ENCODE measurements at places on chromosomes 6 and 20. TPM values are rescaled to one million over a fixed set of nuclear protein-coding genes. Genes with fewer than 3 reads are reported as not detected.
A peak's percentile ranks its signal among the peaks of the same experiment; 100 is the strongest.

GRCh38 chr6:3405679-3406078 is 51.2 kb downstream of the SLC22A23 start:
- DNase-seq: no peak

- DNase-seq: no peak
These were observed 72.1 kb downstream of the RSPO3 start for GRCh38 chr6:127190552-127190951.

DNA sequence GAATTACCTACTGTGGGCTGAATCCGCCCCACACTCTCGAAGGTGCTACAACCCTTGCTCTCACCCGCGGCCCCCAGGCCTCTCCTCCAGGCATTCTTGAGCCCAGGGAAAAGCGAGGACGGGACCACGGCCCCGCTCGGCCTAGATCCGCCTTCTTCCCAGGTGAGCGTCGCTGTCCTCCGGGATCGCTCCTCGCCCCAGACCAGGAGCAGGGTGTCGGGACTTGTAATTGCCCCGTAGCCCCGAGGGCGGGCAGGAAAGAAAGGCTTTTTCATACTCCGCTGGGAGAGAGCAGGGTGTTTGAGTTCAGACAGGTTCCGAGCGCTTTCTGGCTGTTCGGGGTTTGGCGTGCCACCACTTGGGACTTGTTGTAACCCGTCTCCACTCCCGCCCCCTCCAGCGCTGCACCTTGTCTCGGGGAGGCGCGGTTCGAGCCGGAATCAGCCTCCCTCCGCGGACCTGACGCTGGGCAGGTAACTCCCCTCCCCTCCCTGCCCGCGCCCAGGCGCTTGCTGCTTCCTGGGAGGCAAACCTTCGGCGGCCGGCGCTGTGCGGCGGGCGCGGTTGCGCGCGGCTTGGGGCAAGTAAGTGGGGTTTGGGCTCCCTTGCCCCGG is at the start of gene FAM83B:
TSS of gene FAM83B (plus strand) at position 529 of the 614 bp plus-strand sequence. CDS start 23,476 bp downstream, outside the sequence.
- no peak for DNase-seq

DNA sequence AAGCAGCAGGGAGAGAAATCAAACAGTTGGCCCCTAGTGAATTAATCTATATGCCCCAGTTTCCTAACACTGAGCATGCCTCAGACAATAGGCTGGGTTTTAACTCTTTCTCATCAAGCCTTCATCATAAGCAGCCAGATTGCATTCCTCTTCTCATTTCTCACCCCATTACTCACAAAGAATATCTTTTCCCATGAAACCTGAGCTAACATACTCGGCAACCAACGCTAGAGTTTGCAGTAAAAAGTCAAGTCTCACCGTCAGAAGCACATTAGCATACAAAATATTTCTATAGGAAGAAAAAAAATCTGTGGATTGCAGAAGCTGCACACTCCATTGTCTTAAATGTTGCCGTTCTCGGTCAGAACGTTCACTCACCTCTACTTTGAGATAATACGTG is 429.9 kb upstream of the ARID1B start:
- DNase-seq: no peak

- DNase-seq: no peak
These were observed 193.2 kb downstream of the TBC1D7 start for GRCh38 chr6:13135152-13135551.

The CGA gene
- 2.6 TPM for polyA plus RNA-seq

GRCh38 chr6:112956696-112957535 is 609.8 kb downstream of the RFPL4B start:
- DNase-seq: peak; percentile 89

GRCh38 chr6:136613477-136613876 is 63.3 kb upstream of the MAP7 start:
- no peak for DNase-seq

The ATP6V1G2 gene
- 9.4 TPM for polyA plus RNA-seq

The WFDC10B gene
- not detected for polyA plus RNA-seq

The HAO1 gene
- polyA plus RNA-seq: 0.22 TPM

- no peak for DNase-seq
These were observed 94.4 kb upstream of the CD93 start for GRCh38 chr20:23180451-23180921.

The HLA-E gene
- 105 TPM for polyA plus RNA-seq

The SCRT2 gene
- polyA plus RNA-seq: not detected

- no peak for DNase-seq
These were observed 58.9 kb downstream of the RREB1 start for GRCh38 chr6:7166410-7167293.

DNA sequence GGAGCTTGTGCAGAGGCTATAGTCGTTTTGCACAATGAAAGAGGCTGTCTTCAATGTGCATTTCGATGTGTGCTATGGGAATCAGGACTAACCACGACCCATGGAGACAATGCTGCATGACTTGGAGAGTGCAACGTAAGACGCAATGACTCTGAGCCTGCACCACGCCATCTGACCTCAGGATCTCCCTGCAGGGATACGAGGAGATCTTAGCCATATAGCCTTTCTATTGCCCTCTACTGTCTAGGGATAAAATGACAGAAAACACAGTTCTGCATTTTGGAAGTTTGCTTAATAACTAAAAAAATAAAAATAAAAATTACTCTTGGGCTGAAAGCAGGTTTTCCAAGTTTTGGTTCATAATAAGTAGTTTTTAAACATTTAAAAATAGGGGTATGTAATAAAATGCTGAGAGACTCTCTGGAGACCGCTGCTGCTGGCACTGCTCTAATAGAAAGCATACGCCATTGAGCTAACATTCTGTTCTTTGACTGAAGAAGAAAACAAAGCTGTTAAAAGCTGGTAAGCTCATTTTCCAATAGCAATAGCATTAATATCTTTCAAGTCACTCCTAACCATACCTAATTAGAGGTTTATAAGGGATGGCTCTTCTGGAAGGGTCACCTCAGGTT is 87.2 kb downstream of the PDE7B start:
- no peak for DNase-seq

GRCh38 chr6:7261852-7262461 is 51.0 kb downstream of the SSR1 start:
- DNase-seq: no peak

GRCh38 chr6:137975188-137975940 is 108.3 kb downstream of the TNFAIP3 start:
- no peak for DNase-seq

- DNase-seq: no peak
These were observed 226.5 kb upstream of the CITED2 start for GRCh38 chr6:139600919-139601475.

The PTCRA gene
- polyA plus RNA-seq: not detected

DNA sequence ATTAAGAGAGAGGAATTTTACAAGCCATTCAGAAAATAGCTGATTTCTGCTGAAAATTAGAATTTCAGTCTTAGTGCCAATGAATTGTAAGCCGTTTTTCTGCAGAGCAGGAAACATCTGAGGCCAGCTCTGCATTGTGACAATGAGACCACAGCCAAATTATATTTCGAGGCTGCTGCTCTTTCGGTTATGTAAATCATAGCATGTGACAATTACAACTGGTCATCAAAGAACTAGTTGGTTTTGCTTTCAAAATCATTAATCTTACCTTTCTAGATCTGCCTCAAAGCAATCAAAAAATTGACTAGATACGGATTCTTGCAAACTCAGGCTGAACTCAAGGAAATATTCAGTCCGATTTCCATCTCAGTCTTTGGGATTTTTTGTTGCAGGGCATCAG is 33.4 kb upstream of the INSM1 start:
- DNase-seq: no peak

The E2F3 gene
- polyA plus RNA-seq: 20.1 TPM

The DNAJC5 gene
- 23.1 TPM for polyA plus RNA-seq

DNA sequence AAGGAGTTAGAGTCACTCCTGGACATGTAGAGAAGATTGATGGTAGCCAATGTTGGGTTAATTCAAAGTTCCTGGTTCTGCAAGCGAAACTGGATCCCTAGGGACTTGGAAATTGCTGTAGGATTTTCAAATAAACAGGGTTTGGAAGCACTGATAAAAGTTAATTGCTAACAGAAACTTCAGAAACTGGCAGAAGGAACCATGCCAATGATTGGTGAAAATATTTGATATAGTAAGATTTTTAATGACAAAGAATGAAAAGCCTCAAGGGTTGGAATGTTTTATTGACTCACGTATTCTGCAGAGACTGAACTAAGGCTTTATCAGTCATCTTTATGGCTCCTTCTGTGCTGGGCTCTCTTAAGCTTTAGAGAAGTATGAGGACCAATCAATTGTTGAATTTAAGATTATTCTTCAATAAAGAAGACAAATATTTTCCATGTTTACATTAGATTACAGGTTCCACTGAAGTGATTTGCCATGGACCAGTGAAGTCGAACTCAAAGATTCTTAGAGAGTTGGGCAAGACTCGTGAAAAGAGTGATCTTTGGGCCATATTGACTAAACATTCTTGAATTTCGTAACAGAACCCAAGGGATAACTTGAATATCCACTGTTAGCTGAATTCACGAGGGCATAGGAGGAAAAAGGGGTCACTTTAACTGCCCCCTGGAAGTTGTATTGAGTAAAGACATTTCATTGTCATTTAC is 371.4 kb downstream of the HDGFL1 start:
- no peak for DNase-seq
